AG04449 (cell line): ENCODE measurements at places on chromosomes 3 and 15.

GRCh38 chr15:27662892-27663291 is 436.2 kb downstream of the OCA2 start:
- no peak for DNase-seq

DNA sequence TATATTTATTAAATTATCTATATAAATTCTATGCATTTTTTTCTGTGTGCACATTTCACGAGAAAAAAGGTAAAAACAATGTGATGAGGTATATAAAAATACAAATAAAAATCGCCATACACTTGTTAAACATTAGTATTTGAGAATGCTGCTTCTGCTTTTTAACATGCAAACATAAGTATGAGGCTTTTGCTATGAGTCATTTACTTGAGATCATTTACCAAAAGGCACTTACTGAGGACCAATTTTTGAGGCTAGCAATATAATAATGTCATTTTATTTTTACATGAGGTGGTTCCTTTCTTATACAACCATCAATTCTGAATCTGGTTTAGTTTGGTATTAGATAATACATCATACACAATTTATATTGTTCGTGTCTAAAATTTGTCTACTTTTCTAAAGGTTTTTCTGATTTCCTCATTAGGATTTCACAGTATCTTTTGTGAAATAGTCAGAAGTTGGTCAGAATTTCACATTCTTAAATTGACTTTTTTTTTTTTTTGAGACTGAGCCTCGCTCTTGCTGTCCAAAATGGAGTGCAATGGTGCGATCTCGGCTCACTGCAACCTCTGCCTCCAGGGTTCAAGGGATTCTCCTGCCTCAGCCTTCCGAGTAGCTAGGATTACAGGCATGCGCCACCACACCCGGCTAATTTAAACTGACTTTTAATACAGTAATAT is 25.6 kb downstream of the DCUN1D1 start:
- DNase-seq = no peak

DNA sequence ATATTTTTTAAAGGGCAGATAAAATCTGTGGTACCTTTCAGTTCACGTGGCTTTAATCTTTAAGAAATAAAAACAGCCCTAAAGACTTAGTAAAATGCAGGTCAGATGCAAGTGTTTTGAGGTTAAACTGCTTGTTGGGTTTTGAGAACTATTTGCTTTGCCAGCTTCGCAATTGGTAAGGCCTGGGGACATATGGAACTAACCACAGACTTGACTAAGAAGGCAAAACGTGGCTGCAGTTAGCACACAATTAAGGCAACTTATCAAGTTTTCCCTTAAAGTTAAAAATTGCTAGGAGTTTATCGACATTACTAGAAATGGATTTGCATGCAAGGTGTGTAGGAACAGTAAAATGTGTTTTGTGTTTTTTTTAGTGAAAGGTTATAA is 206.9 kb downstream of the ZNF385D start:
- DNase-seq = no peak

DNA sequence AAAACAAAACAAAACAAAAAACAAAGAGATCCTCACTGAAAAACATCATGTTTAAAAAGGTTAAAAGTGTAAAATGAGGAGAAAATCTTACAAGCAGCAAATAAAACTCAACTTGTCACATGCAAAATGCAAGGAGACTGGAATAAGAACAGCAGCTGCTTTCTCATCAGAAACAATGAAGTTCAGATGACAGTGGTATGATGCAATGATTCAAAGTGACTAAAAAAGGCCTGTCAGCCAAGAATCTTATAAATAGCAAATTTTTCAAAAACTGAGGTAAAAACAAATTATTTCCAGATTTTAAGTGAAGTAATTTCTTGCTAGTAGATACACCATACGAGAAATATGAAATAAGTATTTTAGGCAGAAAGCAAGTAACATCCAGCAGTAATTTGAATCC is 68.6 kb upstream of the EPHA3 start:
- DNase-seq = no peak

DNA sequence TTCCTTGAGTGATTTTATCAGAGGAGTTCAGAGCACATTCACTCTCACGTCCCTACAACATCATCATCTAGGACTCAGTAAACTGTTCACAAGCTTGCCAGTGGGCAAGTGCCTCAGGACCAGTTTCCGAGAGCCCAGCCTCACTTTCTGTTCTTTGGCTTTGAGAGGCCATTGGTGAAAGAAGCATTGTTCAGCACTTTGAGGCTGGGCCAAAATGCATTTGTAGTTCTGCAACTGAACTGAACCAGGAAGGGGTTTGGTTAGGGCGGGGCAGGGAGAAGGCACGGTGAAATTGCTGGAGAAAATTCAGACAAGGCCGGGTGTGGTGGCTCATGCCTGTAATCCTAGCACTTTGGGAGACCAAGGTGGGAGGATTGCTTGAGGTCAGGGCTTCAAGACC is 222.1 kb upstream of the CHRM5 start:
- DNase-seq = no peak

DNA sequence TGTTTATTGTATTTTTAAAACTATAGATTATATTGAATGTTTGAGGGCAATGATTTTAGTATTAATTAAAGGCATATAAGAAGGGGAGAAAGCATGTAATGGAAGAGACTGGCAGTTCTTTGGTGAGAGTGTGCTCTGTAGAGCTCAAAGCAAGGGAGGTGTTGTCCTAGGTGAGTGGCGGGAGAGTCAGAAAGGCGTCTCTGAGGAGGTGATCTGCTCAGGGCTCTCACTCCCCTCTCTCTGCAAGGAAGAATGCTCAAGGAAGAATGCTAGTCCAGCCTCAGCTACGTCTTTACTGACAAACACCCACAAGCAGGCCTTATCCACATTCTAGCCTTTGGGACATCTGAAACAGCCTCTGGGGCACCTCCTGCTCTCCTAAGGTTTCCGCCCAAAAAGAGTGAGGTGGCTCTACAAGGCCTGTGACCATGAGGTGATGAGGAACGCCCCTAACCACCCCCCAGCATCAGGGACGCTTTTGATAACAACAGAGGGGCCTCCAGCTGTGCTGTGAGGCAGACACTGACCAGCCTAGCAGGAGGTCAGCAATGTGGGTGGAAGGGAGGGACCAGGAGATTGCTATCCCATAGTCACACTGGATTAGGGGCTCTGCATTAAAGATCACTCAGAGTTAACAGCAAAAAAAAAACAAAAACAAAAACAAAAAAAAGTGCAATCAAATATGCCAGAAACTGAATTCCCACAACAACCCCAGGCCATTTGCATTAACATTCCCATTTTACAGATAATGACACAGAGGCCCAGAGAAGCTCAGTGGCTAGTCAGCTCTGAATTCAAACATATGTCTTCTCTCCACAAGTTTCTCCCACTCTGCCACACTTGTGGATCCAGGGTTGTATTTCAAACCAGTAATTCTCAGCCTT is 202.2 kb upstream of the CTNNB1 start:
- no peak for DNase-seq

DNA sequence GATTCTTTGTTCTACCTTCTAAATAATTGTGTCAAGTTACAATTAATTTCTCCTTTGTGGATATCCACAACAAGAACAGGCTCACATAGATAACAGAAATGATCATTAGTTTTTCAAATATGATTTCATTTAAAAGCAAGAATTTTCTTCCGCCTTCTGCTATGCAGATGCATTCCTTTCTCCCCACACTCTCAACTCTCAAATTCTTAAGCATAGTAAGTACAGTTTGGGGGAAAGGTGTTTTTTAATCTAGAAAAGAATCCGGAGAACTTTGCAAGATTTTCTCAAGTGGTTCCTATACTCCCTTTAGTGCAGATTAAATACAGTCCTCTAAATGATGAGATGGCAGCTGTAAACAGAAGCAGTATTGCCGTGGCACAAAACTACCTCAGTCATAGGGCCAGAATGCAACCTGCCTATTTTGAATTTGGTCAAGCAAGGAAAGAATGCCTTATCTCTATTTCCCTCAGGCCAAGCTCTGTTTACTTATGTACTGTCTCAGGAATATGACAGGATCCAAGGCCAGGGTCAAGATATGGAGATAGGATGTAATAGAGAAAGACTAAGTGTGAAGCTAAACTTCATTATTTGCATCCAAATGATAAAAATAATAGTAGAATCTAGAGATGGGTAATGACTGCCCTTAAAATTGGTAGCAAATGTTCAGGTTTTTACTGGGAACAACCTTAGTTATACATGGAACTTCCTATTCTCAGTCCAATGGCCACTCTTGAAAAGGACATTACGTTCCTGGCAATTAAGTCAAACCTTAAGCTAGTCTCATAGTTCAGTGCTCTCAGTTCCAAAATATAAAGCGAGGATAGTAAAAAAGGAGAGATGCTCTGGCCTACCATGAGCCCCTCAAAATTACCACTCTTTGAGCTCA is 77.3 kb upstream of the PHLDB2 start:
- DNase-seq = no peak

GRCh38 chr3:45641756-45642155 is 47.2 kb downstream of the LIMD1 start:
- no peak for DNase-seq

- no peak for DNase-seq
These were observed 209.5 kb downstream of the SOX2 start for GRCh38 chr3:181921220-181921619.
